ENCODE measurements at places on chromosomes 3 and 15. TPM values are rescaled to one million over a fixed set of nuclear protein-coding genes. Genes with fewer than 3 reads are reported as not detected.

Gene PLSCR5
- total RNA-seq: not detected

Gene NEIL1
- 5.0 TPM for total RNA-seq

- H3K27ac ChIP-seq: peak overlapping the region; percentile 87
- no peaks in the 10 kb centered on the region for H3K27me3 ChIP-seq
- H3K36me3 ChIP-seq: no peaks in the 10 kb centered on the region
- peak; percentile 27 for DNase-seq
Measured at GRCh38 chr3:115071601-115072000, 75.5 kb downstream of the ZBTB20 start.

- H3K4me1 ChIP-seq: no peaks in the 10 kb centered on the region
- H3K27ac ChIP-seq: no peak overlapping the region
- no peaks in the 10 kb centered on the region for H3K27me3 ChIP-seq
- DNase-seq: no peak
- no peaks in the 10 kb centered on the region for H3K36me3 ChIP-seq
Measured at GRCh38 chr3:110069761-110070160, 732.4 kb upstream of the DPPA4 start.

- no peaks in the 10 kb centered on the region for H3K27me3 ChIP-seq
- H3K4me3 ChIP-seq: no peak overlapping the region
- H3K27ac ChIP-seq: no peak overlapping the region
- no peaks in the 10 kb centered on the region for H3K36me3 ChIP-seq
- no peak for DNase-seq
Measured at GRCh38 chr3:114550165-114550564, 256.3 kb downstream of the TIGIT start.

Gene CCR3
- not detected for total RNA-seq

GRCh38 chr3:14524920-14525660, 15.1 kb downstream of the GRIP2 start:
- DNase-seq: no peak
- H3K4me3 ChIP-seq: peak overlapping the region; percentile 47
- peaks cover 9% of the 10 kb centered on the region for H3K27me3 ChIP-seq
- no peak overlapping the region for H3K27ac ChIP-seq

- peaks cover 28% of the 10 kb centered on the region for H3K36me3 ChIP-seq
- DNase-seq: no peak
- H3K27ac ChIP-seq: no peak overlapping the region
- H3K4me1 ChIP-seq: peaks cover under 1% of the 10 kb centered on the region
Measured at GRCh38 chr3:50314816-50315215, 7.7 kb downstream of the HYAL2 start.

DNA sequence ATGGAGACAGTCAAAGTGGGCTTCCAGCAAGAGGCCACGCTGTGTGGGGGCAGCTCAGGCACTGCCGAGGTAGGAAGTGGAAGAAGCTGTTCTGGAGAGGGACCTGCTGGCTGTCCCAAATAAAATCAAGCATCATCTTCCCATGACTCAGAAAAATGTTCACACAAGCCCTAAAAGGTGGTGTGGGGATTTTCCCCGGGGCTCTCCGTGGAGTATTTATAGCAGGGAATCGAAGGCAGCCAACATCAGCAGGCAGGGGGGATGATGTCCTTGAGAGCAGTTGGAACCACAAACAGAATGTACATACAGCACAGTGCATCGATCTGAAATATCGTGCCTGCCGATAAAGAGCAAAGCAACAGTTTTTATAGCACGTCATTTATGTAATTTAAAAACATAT, 27.6 kb downstream of the PRR23E start:
- no peak for DNase-seq
- H3K27ac ChIP-seq: no peak overlapping the region
- no peak overlapping the region for H3K4me3 ChIP-seq

DNA sequence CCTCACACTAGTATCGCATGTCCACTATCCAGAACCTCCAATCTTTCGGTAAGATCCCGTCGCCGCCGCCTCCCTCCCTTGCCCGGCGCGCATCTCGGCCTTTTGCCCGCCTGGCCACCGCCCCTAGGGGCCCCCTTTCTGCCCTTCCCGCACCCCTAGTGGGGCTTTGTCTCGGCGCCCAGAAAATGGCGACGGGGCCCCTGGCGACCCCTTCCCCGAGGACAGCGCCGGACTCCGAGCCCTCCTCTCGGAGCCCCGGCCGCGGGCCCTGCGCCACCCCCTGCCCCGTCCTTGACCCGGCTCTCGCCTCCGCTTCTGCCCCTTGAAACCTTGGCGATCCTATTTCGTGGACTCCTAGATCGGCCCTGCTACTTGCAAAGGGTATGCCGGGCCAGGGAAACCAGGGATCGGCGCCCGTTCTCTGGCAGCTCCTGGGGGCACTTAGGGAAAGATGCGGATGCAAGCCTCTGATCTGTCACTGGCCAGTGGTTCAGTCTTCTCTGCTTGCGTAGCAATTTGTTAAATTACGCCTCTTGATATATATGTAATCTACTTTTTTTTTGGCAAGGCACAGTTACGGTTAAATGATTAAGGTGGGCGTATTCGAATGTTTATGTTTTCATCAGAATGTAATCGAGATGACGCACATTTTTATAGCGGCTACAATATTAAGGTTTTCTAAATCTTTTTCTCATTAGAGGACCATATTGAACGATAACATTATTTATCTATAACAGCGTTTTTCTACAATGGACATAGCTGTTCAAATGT, 603 bp downstream of the EIF1B start:
- DNase-seq: peak; percentile 50
- H3K36me3 ChIP-seq: peaks cover 26% of the 10 kb centered on the region
- H3K27me3 ChIP-seq: no peaks in the 10 kb centered on the region
- H3K27ac ChIP-seq: peak overlapping the region; percentile 89
- H3K4me1 ChIP-seq: peaks cover 15% of the 10 kb centered on the region

GRCh38 chr15:70100474-70101341, 3.0 kb upstream of the TLE3 start:
- H3K36me3 ChIP-seq: no peaks in the 10 kb centered on the region
- peak overlapping the region; percentile 61 for H3K4me3 ChIP-seq
- peaks cover 29% of the 10 kb centered on the region for H3K4me1 ChIP-seq
- no peaks in the 10 kb centered on the region for H3K27me3 ChIP-seq
